ENCODE measurements at places on chromosomes 6 and 20.

GRCh38 chr6:75368864-75369402 lies 84.3 kb upstream of the TMEM30A start:
- no peak for DNase-seq

DNA sequence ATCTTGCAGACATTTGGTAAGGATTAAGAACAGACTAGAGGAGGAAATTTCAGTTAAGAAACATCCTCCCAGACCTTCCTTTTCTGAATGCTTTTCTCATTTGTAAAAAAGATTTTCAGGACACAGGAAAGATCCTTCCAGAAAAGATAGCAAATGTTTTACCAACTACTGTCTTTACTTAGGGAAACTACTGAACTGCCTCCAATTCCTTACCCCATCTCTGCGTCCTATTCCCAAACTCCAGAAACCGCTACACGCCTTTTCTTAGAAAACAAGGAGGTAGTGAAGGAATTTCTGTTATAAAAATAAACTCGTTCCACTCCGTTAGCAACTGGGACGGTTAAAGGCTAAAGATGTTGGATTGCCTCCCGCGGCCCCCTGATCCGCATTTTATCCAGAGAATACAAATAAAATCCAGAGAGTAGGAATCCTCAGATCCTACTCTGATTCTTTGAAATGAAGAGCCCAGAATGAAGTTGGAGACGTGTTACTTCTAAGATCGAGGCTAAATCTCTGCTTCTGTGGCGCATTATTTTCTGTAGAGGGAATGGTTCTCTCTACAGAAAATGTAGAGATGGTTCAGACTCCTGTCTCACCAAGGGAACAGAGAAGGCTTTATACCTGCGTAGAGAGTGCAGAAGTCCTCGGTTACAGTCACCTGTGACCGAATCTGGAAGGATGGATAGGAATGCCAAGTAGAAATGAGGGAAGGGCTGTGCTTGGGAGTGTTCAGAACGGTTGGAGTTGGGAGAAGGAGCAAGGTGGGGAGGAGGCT lies 133.0 kb downstream of the GPX5 start:
- DNase-seq = peak; percentile 17

GRCh38 chr6:144013486-144013909 lies 5.4 kb upstream of the PLAGL1 start:
- DNase-seq = peak; percentile 88

GRCh38 chr6:158567152-158567551 lies 7.3 kb downstream of the TMEM181 start:
- no peak for DNase-seq

- DNase-seq = no peak
Measured at GRCh38 chr6:2884804-2885203, 18.3 kb downstream of the SERPINB9 start.

GRCh38 chr6:25009393-25009710 lies 73.6 kb upstream of the RIPOR2 start:
- no peak for DNase-seq

GRCh38 chr6:14770040-14770439 lies 475.8 kb upstream of the JARID2 start:
- DNase-seq = peak; percentile 27

- DNase-seq = no peak
Measured at GRCh38 chr20:42309050-42309449, 690.9 kb upstream of the CHD6 start.

- DNase-seq = no peak
Measured at GRCh38 chr6:114588726-114589125, 245.9 kb upstream of the HS3ST5 start.

- DNase-seq = peak; percentile 96
Measured at GRCh38 chr20:34558320-34559218, at the start of gene MAP1LC3A. TSS of gene MAP1LC3A (plus strand) at chr20:34558718. CDS start at chr20:34558869, 151 bp downstream.

DNA sequence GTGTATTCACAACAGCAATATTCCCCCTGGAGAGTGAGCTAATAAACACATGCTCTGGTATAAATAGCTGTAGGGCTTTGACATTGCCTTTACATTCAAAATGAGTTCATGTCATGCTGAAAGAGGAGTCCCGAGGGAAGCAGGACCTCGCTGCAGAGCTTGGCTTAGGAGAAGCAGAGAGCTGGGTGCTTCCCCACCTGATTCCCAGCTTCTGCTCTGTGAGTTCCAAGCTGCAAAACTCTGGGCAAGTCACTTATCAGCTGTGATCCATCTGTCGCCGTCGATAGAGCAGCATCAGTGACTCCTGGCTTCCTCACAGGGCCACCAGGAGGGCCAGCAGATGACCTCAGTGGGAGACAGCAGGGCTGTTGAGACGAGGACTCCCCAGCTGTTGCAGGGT lies 241.8 kb downstream of the ANKRD60 start:
- DNase-seq = no peak

DNA sequence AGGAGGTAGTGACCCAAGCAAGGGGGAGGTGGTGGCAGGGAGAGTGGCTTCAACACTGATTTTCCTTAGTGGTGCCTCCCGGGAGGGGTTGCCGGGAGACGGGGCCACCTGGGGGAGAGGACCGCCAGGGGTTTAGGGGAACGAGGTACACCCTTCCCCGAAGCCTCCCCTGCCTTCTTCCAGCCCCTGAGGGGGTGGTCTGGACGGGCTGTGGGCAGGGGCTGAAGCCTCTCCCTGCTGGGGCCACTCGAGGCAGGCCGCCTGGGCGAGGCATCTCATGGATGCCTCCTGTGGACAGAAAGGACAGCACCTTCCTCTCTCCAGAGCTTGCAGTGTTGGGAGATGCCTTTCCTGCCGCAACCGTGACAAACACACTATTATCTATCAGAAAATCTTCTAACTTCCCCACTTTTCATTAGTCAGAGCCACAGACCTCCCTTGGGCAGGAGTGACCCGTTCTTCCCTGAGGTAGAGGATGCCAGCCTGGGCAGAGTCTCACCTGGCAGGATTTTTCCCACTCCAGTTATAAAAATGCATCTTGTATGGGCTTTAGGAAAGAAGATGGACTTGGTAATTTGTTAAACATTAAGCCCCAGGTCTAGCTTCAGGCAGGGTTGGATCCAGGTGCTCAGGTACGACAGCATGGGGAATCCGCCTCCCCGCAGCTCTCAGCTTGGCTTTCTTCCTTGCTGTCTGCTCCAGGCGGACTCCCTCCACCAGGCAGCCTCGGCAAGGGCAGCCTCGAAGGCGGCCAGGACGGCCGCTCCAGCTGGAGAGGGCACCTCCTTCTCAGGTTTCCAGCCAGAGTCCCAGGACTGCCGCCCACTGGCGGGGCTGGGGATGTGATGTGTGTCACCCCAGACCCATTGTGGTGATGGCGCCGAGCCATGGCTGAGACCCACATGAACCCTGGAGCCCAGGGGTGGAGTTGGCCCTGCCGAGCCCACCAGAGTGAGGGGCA lies 11.0 kb downstream of the HRH3 start:
- peak; percentile 76 for DNase-seq

DNA sequence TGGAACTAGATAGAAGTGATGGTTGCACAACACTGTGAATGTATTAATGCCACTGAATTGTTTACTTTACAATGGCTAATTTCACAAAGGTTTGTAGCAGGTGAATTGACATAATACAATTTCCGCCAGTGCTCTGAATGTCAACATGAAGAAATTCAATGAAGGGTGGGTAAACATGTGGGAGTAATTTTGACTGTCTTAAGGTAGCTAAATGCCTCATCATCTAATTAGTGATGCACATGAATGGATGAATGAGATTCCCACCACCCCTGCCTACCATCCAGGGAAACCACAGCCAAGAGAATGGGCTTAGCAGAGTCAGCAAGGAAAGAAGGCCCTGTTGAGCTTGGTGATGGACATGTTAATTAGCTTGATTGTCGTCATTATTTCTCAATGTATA lies 275.3 kb downstream of the ALDH8A1 start:
- DNase-seq = no peak

- peak; percentile 33 for DNase-seq
Measured at GRCh38 chr20:33130568-33131061, 37.3 kb upstream of the BPIFA2 start.

DNA sequence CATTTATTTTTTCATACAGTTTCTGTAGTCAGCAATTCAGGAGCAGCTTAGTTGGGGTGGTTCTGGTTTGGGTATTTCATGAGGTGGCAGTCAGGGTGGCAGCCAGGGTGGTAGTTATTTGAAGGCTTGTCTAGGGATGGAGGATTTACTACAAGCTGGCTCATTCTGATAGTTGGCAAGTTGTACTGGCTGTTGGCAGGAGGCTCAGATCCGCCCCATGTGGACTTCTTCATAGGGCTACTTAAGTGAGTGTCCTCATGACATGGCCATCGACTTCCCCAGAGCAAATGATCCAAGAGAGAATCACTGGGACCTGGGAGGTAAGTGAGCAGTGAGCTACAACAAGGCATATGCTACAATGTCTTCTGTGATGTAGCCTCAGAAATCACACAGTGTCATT lies 22.4 kb upstream of the CDKAL1 start:
- no peak for DNase-seq

GRCh38 chr6:137095651-137096238 lies 51.0 kb upstream of the IL20RA start:
- no peak for DNase-seq

- peak; percentile 53 for DNase-seq
Measured at GRCh38 chr6:43856005-43856765, 86.2 kb downstream of the VEGFA start.

DNA sequence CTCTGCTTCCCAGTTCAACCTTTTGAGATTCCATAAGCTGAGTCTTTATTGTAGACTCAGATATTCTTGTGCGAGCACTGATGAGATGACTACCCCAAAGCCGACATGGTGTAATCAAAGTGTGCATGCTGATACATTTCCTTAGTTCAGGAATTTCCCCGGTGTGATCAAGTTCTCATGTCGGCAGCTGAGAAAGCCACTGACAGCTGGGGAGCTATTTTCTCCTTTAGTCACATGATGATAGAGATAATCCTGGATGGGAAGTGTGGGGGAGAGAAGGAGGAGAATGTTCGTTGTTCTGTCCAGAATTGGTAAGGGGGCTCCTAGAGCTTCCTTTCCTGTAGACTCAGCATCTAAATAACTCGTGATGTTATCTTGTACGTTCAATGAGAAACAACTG lies 7.7 kb upstream of the CAP2 start:
- no peak for DNase-seq

DNA sequence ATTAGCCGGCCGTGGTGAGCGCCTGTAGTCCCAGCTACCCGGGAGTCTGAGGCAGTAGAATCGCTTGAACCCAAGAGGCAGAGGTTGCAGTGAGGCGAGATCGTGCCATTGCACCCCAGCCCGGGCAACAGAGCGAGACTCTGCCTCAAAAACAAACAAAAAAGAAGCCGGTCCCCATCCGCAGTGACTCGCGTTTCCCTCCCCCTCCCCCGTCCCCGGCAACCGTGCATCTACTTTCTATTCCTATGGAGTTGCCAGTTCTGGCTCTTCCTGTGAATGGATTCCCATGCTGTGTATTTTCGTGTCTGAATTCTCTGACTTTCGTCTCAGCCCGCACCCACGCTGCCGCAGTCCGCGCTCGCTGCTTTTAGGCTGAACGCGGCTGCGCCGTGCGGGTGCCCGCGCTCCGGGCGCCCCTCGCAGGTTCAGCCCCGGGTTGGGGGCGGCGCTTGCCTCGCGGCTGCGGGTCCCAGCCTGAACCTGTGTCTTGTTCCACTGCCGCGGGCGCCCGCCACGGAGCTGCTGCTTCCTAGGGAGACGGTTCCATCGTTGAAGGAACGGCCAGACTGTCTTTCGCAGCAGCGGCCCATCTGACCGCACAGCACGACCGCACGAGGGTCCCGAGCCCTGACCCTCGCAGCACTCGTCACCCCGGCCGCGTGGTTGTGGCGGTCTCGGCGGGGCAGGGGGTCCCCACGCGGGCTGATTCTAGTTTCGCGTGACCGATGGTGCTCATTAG lies 1.1 kb upstream of the MRGBP start:
- DNase-seq = peak; percentile 74

- no peak for DNase-seq
Measured at GRCh38 chr6:133887156-133887879, 1.6 kb upstream of the TCF21 start.

DNA sequence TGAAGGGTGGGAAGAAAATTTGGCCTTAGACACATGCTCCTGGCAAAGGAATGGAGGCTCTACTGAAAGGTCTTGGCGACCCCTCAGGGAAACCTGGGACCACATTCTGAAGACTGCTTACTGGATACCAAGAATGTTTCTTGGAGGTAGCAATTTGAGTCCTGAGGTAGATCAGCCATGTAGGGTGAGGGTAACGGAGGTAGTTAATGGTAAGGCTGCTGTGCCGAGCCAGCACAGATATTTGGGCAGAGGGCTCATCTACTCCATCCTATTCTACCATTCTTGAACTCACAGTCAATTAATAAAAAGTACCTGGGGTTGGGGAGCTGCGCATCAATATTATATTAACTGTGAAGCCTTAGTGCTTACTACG lies 401 bp upstream of the PHF3 start:
- DNase-seq = no peak

DNA sequence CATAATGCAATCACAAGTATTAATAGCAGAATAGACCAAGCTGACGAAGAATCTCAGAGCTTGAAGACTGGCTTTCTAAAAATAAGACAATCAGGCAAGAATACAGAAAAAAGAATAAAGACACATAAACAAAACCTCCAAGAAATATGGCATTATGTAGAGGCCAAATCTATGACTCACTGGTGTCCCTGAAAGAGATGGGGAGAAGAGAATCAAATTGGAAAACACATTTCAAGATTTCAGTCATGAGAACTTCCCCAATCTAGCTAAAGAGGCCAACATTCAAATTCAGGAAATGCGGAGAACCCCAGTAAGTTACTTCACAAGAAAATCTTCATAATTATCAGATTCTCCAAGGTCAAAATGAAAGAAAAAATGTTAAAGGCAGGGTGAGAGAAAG lies 69.0 kb upstream of the PDE7B start:
- DNase-seq = peak; percentile 5

DNA sequence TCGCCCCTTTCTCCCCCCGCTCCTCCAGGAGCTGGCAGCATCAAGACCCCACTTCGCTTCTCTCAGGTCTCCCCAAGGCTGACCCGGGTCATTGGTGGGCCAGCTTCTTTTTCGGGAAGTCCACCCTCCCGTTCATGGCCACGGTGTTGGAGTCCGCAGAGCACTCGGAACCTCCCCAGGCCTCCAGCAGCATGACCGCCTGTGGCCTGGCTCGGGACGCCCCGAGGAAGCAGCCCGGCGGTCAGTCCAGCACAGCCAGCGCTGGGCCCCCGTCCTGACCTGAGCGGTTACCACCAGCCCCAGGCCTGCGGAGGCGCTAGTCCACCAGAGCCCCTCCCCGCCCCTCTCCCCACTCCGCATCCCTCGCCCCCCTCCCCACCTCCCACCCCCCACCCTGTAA lies 1.0 kb downstream of the PPDPF start:
- no peak for DNase-seq

DNA sequence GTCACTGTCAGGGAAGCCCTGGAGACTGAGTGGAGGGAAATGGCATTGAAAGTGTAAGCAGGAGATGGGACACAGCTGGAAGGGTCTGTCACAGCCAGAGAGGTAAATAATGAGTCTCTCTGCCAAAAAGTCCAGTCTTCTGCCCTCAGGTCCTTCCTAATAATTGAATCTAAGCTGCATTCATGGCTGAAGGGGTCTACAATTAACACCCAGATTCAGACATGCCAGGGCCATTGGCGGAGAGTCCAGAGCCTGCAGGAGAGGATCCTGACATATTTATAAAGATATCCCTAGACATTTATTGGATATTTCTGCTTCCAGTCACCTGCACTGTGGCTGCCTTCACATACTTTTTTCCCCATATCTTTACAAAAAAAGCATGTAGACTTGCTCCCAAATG lies 89.0 kb downstream of the LRFN2 start:
- DNase-seq = no peak
